Pulmonary artery endothelial cell (primary cell): ENCODE measurements at places on chromosomes 7 and 10. TPM values are rescaled to one million over a fixed set of nuclear protein-coding genes. Genes with fewer than 3 reads are reported as not detected.

GRCh38 chr7:17663061-17663675 is 277.1 kb downstream of the SNX13 start:
- DNase-seq, result no peak

- DNase-seq, result peak; percentile 27
Observed at GRCh38 chr7:106865130-106866041, at the start of gene PIK3CG. Gene PIK3CG, plus strand, starts transcription at chr7:106865282. Its CDS starts 2,280 bp downstream, at chr7:106867562.

GRCh38 chr7:130430841-130431666 is 9.8 kb downstream of the CEP41 start:
- DNase-seq, result no peak

Gene ANXA8
- not detected in 2 replicates for total RNA-seq

Gene AFAP1L2
- total RNA-seq, result 1.3 and 7.3 TPM in 2 replicates

- no peak for DNase-seq
Observed at GRCh38 chr7:82985144-82985802, 177.4 kb downstream of the PCLO start.
